ENCODE measurements at places on chromosomes 6 and 20.

DNA sequence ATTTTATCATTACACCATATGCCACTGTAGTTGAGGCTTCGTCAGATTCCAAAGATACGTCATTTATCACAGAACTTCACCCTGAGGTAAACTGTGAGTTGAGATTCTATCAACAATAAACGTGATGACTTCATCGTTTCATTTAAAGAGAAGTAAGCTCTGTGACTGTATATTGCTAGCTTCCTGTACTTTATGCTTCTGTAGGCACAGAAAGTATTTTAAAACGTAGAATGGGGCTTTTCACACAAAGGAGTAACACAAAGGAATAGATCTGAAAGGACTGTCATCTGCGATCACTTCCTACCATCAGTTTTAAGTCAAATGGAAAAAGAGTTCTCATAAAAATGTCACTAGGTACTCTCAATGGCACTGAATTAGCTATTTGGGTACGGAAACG, 234.4 kb upstream of the MCHR2 start:
- DNase-seq, result no peak

DNA sequence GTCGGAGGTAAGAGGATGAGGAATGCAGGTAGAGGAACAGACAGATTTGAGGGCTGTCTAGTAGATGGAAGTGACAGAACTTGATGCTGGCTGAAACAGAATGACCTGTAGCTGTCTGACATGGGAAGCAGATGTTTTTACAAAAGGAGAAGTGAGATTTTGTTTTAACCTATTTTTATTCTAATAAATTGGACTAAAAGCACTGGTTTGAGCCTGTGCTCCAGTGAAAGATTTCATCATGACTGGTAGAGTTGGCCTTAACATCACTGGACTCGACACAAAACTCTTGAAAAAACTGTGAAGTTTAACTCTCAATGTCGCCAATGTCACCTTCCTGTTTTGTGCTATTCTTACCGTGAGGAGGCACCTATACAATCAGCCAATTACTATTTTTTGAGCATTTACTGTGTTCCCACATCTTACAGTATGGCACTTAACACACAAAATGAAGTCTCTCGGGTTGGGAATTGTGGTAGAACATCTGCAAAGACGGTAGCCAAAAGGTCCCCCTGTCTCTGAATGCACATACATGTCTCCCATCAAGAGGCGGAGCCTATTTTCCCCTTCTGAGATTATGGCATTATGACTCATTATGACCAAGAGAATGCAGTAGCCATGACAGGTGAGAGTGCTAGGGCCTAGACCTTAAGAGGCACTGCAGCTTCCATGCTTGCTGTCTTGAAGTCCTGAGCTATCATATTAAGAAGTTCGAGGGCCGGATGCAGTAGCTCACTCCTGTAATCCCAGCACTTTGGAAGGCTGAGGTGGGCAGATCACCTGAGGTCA, 93.2 kb downstream of the FOXF2 start:
- DNase-seq, result no peak

DNA sequence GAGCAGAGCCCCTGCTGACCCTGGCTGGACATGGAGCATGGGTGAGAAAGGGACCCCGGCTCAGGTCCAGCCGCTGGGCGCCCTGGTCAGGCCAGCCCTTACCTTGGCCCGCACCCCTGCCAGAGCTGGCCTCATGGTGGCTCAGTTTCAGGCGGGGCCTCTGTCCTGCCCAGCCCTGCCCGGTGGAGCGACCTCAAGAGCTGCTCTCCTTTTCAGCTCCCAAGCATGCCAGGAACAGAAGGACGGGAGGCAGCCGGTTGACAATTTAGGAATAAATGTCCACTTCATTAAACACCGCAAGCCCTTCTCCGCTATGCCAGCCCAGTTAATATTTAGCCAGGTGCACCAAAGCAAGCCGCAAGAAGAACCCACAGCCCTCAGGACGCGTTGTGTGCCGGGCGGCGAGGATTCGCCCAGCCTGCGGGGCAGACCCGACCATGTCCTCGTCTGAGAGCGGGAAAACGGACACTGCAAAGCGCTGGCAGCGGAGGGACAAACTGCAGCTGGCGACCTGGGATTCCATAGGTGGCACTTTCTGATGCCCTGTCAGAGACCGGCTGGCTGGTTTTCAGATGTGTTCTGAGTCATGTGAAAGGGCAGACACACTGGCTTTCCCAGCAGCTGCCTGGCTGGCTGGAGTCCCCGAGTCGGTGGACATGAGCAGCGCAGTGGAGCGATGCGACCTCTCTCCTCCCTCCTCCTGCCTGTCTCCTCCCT, 221.9 kb downstream of the TTLL2 start:
- no peak for DNase-seq

DNA sequence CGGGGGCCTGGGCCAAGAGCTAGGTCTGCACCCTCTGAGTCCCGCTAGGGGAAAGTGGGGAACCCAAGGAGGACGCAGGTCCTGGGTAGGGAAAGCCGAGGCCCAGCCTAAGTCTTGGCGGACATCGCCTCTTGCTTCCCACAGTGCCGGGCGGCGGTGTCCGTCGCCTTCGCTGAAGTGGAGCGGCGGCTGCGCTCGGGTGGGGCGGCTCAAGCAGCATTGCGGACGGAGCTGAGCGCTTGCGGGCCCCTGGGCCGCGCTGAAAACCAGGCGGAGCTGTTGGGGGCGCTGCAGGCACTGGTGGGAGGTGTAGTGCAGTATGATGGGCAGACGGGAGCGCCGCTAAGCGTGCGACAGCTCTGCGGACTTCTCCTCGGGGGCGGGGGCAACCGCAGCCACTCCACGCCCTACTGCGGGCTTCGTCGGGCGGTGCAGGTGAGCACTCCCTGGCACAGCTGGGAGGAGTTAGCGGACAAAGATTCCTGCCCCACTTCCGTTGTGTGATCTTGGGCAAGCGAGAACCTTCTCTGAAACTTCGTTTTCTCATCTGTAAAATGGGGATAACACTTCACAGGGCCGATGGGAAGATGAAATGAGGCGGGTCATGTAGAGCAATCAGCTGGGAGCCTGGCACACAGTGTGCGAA, 4.2 kb downstream of the PRSS16 start:
- DNase-seq, result peak; percentile 66

DNA sequence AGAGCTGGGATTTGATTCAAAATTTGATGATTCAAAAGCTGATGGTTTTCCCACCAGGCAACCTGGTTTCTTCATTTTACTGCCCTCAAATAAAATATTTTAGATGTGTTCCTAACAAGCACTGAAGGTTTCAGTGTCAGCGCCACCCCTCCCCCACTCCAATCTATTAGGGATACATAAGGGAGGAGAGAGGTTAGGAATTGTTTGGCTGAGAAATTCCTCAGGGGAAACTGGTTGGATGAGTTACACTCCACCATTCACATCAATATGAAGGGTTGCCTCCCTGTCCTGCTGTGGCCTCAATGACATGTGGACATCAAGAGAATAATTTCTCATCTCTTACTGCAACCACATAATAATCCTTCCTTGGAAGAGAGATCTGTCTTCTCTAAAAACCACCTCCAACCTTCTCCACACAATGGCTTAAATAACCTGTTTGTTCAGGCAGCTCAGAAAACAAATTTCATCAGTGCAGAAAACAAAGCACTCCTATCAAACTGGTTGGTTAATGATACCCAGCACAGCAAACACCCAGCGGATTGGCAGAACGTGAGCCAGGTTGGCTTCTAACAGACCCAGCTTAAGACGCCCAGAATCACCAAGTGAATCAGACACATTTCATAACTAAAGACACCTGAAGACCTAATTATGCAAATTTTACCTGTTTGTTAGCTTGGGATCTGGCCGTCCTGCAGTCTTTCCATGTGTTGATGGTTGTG, 136.0 kb upstream of the SGK1 start:
- no peak for DNase-seq

DNA sequence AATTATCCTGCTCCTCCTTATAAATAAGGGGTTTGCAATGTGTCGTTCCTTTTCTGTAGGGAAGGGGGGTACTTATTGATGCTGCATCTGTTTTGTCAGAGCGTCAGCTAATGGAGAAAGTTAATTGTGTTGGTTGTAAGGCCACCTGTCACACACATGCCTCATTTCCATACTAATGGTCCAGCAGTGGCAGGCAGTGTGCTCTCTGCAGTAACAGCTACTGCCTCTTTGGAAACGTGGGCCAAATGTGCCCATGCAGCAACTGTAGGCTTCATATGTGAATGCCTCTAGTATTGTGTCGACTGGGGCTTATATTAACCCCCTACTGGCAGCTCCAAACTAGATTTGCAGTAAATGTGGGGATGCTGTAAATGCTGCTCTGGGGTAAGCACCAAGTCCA, 56.3 kb upstream of the OLIG3 start:
- DNase-seq, result no peak

GRCh38 chr20:10249048-10249770, 30.6 kb downstream of the SNAP25 start:
- no peak for DNase-seq

GRCh38 chr6:110195639-110196038, 15.4 kb downstream of the CDC40 start:
- DNase-seq, result no peak

DNA sequence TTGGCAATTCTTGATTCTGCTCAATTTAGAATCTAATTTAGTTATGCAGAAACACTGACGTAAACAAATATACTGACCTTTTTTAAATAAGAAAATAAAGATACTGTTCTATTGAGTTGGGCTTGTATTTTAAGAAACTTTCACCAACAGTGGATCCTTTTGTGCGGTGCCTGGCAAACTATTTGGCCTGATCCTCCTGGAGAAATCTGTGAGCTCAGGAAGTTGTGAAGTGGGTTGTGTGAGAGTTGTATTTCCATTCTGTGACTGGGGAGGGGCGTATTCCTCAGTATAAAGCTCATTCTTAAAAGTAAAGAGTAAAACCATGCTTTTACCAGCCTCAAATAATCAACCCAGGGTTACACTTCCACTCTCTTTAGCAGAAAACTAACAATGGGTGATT, 85.6 kb downstream of the SEL1L2 start:
- DNase-seq, result no peak

GRCh38 chr20:47428851-47429336, 72.4 kb upstream of the ZMYND8 start:
- no peak for DNase-seq
